ENCODE measurements at places on chromosomes 11 and 22.

DNA sequence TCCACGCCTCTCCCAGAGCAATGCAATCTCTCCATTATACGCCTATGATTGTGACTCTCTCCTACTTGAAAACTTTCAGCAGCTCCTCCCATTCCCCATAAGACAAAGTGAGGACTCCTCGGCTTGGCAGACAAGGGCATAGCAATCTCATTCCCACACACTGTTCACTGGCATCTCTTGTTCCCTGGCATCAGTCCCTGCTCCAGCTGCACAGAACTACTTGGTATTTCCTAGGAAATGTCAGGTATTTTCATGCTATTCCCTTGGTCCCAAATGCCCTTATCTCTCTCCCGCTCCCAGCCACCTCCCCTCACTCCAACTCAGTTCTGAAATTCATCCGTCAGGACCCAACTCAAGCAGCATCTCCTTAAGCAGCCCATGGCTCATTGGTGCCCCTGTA lies 28.4 kb downstream of the TMPRSS5 start:
- DNase-seq: no peak

DNA sequence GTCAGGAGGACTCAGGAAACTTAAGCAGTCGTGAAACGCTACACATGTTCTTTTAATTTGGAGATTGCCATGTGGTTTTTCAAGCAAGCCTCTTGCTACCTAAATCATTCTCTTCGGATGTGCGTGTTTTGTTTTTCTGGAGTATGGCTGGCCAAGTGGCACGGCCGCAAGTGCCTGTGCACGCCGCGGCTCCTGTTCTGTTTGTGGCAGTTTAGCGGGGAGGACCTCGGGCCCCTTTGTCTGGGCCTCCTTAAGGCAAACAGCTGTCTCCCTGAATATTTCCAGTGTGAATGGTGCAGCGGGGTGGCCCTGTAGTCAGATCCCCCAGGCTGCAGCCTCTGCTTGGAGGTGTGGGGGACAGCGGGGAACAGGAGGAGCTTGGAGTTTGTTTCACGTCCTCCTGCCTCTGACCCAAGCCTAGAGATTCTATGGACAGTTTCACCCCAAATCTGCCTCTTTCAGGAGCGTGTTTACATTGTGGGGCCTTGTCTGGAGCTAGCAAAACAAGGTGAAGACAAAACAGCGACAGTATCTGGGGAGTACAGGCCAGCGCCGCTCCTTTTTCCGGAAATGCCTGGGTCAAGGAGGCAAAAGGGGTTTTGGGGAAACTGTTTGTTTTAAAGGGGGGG lies 1.3 kb downstream of the LRP5 start:
- no peak for DNase-seq

GRCh38 chr11:86594746-86595145 lies 77.7 kb downstream of the ME3 start:
- DNase-seq: no peak

DNA sequence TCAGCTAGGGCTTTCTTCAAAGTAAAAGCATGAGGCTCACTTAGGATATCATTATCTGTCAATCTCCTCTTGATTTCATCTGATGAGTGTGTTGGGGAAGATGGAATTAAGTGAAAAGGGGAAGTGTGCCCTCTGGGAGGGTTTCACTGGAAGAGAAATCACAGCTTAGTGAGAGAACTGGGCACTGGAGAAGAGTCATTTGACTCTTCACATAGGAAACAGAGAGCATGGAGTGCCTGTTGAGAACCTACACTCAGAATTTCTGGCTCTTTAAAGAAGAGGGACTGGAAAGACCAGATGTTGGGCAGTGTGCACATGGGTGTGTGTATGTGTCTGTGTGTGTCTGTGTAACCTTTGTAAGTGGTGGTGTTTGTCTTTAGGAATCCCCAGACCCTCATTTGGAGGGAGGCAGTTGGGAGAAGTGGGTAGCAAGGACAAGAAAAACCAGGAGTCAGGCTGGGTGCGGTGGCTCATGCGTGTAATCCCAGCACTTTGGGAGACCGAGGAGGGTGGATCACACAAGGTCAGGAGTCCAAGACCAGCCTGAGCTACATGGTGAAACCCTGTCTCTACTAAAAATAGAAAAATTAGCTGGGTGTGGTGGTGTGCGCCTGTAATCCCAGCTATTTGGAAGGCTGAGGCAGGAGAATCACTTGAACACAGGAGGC lies 10.0 kb downstream of the STX3 start:
- no peak for DNase-seq

GRCh38 chr11:67275606-67276409 lies 9.5 kb downstream of the GRK2 start:
- DNase-seq: no peak

All from cortex of kidney (tissue), 1 donor.